ENCODE measurements at places on chromosomes 7 and 10.

GRCh38 chr10:73649876-73650536 lies 5.8 kb downstream of the SYNPO2L start:
- DNase-seq = peak; percentile 10

DNA sequence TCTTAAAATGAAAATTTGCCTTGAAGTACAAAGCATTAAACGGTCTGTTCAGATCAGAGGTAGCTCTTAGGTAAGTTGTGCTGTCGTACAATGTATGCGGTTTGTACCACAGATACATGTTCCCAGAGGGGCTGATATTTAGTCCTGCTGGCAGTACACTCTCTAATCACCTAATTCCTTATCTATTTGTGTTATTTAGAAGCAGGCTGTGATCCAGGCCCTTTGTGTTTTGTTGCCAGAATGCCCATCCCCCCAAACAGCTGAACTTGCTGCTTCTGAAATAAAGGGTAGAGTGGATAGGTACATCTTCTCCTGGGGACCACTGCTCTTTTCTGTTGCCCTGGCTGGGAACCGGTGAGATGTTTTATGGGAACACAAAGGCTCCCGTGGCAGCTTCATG lies 84.5 kb downstream of the SND1 start:
- no peak for DNase-seq

DNA sequence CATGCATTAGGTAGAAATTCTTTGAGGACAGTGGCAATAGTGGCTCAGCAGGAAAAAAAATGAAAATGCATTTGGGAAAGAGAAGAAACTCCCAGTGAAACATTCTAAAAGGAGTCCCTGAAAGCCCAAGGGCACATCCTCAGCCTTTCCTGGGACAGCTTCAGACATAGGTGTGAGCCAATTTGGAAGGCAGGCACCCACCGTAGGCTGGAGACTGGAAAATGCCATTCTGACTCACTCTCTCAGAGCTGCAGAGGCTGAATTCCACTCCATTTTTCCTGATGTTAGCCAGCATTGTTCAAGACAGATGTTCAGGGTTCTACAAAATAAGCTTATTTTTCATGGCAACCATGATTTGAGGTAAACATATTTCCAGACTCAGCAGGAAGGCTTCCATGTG lies 379.0 kb upstream of the FZD8 start:
- DNase-seq = no peak

- no peak for DNase-seq
These were observed 16.8 kb upstream of the LRRC72 start for GRCh38 chr7:16509829-16510228.

DNA sequence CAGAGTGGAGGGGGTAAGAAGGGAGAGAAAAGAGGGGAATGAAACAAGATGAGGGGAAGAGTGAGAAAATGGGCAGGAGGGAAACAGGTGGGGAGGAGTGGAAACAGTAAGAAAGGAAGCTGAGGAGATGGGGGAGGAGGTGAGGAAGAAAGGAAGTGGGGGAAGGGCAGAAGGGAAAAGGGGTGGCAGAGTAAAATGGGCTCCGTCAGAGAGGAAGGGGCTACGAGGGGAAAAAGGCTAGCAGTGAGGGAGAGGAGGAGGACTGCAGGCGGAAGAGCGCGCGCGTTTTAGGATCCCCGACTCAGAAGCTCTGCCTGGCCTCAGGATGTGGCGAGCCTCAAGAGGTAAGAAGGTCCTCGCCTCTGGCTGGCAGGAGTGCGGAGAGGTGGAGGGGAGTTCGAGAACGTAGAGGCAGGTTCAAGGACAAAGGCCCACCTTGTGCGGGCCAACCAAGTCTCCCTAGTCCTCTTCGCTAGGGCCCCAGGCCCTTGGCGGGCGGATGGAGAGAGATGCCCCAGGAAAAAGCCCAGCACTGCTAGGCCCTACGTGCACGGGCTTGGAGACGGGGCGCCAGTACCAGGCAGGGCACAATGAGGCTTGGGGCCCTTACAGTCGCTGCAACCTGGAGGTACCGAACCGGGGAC lies 5.8 kb upstream of the NKX2-3 start:
- no peak for DNase-seq

- no peak for DNase-seq
These were observed 133.1 kb upstream of the ADAM12 start for GRCh38 chr10:126521399-126521798.

- no peak for DNase-seq
These were observed 116.6 kb downstream of the TMEM130 start for GRCh38 chr7:98753176-98753575.

GRCh38 chr10:117751259-117751658 lies 208.7 kb downstream of the EMX2 start:
- no peak for DNase-seq

DNA sequence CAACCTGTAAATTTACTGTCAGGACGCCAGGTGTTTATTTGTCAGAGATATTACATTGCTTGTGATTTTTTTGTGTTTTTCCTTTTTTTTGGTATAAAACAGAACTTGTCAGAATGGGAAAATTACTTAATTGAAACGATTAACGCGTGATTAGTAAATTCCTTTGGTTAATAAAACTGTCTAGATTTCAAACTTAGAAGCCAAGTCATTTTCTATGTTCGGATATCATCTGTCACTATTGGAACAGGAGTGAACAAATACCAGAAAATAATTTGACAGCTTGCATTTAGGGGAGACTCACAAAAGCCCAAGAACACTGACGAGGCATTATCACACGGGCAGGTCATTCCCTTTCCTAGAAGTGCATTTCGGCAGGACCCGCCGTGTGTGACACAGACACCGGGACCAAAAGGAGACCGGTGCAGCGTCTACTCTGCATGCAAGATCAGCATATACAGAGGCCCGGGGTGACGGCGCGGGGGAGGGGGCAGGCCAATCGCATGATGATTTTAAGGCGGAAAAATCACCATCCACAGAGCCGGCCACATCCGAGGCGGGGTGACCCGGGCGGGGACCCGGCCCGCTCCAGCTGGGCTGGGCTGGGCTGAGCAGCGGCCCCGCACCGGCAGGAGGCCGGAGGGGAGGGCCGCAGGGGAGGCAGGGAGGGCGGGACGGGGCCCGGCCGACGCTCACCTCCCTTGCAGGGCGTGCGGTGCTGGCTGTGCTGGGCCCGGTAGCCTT lies 841 bp downstream of the GLUD1 start:
- DNase-seq = peak; percentile 68

All from adipocyte (in vitro differentiated cells).